ENCODE measurements at places on chromosomes 13 and 19.

DNA sequence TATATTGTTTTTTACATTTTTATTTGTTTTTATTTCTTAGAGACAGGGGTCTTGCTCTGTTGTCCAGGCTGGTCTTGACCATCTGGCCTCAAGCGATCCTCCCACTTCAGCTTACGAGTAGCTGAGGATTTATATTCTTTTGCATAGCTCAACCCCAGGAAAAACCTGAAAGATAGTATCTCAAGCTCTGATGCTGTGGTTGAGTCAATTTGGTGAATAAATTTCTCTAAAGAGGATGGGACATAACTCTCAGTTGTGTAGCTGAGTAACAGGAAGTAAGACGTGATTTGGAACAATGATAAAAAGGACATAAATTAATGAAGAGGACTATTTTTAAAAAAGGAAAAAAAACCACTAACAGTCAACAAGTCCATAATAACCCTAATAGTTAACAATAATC, 79.8 kb upstream of the TNFSF11 start:
- DNase-seq = no peak

- DNase-seq = no peak
Observed at GRCh38 chr13:72253754-72254153, 386.8 kb upstream of the DACH1 start.

GRCh38 chr19:29836409-29836825, 24.6 kb downstream of the CCNE1 start:
- no peak for DNase-seq

- DNase-seq = no peak
Observed at GRCh38 chr13:28495538-28496187, 735 bp upstream of the FLT1 start.

Data from NCI-H82 (cell line).